Activated T-helper 1 cell treated with anti-CD3 and anti-CD28 coated beads, Interleukin-2, amount 50 U/mL, for 16 hours (primary cell): ENCODE measurements at places on chromosomes 2 and 18.

DNA sequence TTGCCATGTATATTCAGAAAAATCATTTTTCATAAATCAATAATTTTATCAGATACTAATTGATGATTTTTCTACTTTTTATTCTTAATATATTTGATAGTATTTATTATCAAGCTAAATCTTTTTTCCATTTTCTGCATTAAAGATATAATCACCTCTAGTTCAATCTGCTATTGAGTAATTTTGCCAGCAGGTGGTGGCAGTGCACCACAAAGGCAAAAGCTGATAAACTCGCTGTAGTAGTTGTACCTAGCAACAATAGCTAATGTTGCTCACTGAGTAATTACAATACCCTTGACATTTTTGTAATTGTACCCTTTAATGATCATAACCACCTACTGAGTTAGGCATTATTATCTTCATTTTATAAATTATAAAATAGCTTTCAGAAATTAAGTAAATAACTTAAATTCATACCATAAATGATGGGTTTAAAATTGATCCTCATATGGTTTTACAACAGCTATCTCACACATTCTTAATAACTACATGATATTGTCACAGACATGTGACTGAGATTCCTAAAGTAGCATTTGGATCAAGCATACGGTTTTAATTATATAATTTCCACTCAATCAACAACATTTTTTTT is 52.0 kb upstream of the CALCRL start:
- no peak for DNase-seq

DNA sequence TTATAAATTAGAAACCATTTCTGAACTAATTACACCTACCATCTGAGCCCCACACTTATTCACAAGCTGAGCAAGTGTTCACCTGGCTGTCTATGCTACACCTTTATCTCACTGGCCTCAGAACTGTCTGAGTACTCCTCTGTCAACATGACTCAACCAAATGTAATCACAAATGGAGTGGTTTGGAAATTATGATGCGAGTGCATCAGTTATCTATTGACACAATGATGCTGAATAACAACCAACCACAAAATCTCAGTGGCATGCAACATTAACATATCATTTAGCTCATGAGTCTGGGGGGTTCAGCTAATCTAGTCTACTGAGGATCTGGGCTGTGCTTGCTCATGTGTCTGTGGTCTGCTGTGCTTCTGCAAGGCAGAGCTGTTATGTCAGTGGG is 184.2 kb upstream of the NXPH2 start:
- no peak for DNase-seq

DNA sequence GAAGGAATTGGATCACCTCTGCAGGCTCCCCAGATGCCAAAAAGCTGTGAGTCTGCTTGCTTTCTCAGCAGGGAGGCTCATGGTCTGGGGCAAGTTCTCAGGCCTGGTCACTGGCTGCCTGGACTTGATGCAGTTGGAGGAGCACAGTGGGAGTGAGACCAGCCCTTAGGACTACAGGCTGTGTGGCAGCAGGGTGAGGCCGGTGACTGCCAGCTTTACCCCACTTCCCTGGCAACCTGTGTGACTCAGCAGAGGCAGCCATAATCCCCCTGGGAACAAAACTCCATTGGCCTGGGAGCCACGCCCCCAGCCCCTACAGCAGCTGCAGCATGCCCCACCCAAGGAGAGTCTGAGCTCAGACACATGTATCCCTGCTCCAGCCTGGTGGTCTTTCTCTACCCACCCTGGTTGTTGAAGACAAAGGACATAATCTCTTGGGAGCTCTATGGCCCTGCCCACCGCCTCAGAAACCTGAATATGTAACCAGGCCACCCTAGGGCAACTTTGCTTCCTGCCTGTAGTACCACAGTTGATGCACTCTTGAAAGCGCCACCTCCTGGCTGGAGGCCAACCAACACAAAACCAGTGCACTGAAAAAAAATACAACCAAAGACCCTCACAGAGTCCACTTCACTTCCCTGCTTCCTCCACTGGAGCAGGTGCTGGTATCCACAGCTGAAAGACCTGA is 106.8 kb upstream of the SPATS2L start:
- DNase-seq, result no peak

GRCh38 chr2:1593371-1594122 is 150.8 kb downstream of the PXDN start:
- DNase-seq, result no peak

DNA sequence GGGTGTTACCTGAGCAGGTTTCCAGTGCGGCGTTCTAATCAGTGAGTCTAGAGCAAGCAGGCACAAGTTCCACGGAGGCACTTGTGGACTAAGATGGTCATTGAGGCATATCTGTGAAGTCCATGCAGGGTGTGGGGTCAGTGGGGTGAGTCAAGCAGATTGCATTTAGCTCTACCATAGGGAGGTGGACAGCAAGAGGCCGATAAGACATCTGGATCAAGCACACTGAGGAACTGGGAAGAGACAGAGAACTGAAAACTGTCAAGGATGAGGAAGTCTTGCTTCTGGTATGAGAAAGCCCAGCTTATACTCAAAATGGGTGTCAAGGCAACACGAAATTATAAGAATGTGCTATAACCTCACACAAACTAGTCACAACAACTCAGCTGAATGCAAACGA is 61.2 kb upstream of the SLC39A10 start:
- no peak for DNase-seq

- DNase-seq, result no peak
Measured at GRCh38 chr2:191870744-191871143, 23.9 kb upstream of the CAVIN2 start.

- no peak for DNase-seq
Measured at GRCh38 chr2:216571909-216572513, 61.2 kb upstream of the IGFBP2 start.

GRCh38 chr2:176679061-176679669 is 409.9 kb downstream of the MTX2 start:
- DNase-seq, result no peak

DNA sequence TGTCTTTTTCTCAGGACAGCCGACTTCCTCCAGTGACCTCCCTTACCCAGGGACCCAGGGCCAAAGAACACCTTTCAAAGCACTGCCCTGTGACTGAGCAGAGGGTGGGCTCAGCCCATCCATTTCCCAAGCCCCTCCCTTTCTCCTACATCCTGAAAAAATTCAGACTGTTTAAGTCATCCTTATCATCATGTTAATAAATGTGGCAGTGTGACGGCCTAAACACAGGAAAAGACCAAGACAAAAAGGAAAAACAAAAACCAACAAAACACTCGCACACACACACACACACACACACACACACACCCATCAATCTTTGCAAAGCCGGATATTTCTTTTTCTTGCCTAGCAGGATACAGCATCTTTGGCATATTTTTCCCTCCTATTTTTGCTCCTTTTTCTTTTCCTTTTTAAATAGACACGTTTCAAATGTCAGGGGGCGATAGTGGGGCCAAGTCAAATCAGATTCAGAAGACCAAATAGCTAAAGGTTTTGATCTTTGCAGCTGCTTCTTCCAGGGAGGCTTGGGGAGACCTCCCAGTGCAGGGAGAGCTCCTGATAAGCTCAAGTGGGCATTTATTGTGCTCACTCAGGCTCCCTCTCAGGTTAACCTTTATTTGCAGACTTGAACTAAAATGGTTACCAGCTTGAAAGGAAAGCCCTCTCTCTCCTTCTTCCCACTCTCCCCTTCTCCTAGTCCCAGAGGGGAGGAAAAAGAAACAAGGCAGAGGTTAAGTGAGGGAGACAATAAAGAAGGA is 39.5 kb upstream of the NRP2 start:
- no peak for DNase-seq

GRCh38 chr2:148568597-148568996 is 76.0 kb upstream of the EPC2 start:
- no peak for DNase-seq

GRCh38 chr18:55236150-55236931 is 277.1 kb upstream of the CCDC68 start:
- DNase-seq, result no peak

GRCh38 chr2:43080571-43081021 is 145.8 kb downstream of the ZFP36L2 start:
- DNase-seq, result no peak

DNA sequence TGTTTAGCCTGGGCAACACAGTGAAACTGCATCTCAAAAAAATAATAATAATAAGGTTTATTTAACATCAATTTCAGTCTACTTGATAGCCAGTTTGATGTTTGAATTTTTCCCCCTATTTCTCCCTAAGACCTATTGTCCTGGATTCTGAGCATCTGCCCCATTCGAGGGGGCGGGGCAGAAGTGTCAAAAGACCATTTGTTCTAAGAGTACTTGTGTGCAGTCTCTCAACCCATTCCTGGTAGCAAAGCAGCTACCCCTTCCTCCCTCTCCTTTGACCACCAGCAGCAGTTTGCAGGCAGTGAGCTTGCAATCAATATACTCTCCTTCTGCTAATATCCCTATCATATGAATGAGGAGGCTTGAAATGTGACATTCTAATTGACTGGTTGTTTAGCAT is 71.9 kb downstream of the VWC2L start:
- DNase-seq, result no peak

DNA sequence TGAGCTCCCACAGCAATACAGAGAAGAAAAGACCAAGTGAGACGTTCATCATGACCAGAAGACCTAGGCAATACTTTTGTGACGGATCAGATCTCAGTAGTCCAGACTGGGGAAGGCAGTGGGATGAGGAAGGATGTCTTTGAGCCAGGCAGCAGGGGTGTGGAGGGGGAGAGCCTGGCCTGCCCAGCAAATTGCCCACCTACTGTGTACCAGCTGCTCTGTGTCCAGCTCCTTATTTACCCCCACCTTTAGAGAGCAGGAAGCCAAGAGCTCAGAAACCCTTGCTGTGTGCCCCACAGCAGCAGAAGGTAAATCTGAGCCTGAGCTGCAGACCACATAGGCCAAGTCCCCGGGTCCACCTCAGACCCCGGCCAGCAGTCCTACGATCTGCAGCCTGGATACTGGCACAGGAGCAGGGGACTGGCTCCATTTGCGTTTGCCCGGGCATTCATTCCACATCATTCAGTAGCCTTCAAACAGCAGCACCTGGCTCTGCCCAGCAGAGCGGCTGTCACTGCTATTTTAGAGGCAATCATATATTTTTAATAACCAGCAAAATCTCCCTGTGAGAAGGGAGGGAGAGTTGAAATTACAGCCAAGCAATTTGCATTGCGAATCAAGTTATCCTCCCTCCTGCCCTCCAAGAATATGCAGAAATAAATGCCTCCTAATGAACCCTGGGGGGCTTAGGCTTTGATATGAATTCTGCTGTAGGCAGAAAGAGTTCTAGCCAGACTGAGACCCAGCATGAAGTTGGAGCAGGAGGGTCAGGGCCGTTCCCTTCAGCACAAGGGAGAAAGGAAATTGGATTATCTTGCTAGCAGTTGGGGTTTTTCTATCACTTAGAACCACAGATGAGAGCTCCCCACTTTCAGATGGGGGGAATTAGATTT is 110.0 kb upstream of the FZD7 start:
- DNase-seq, result no peak

DNA sequence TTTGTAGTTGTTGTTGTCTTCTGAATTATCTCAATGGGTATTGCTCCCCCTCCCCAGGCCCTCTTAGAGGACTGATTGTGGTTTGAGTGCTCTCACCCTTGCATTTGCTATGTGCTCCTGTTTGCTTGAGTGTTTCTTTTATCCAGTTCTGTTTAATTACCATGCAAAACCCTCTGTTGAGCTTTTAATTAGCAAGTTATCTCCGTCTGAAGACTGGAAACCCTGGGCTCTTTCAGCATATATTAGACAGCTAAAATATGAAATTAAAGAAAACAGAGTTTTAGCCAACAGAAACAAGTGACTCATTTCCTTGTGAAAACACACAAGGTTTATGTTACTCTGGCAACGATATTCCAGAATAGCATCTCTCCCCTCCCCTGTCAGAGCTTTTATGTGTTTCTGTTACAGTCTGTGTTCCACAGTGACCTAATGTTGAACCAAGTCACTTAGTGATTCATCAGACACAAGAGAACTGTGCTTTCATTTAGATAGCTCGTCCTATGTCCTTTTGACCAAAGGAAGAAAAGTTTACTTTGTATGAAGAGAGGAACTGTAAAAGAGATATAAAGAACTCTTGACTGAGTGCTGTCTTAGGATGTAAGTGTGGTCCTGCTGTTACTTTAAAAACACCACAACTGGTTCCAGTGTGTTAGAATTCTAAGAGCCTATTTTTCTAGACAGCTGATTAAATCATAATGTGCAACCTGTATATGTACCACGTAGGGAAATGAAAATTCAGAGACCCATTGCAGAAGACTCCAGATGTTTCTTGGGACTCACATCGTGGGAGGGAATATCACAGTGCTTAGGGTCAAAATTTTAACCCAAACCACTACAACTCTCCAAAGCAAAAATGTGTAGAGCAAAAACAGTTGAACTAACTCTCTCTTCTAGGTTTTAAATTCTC is 172.8 kb upstream of the RBMS1 start:
- no peak for DNase-seq

DNA sequence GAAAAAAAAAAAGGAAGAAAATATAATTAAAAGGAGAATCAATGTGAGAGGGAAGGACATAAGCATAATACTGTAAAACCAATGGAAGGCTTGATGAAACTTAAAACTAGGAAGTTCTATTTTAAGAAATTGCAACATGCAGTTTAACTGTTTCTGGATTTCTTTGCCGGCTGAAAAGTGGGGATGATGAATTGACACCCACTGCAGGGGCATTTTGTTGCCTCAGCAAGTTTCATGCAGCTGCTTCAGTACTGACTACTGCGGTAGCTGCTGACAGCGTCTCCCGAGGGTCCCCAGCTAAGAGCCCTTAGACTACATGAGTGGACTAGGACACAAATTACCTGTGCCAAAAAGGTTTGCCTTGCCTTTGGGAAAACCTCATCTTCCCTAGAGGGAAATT is 69.2 kb downstream of the B3GNT2 start:
- DNase-seq, result no peak

GRCh38 chr2:233462202-233462785 is 104.3 kb downstream of the USP40 start:
- no peak for DNase-seq

DNA sequence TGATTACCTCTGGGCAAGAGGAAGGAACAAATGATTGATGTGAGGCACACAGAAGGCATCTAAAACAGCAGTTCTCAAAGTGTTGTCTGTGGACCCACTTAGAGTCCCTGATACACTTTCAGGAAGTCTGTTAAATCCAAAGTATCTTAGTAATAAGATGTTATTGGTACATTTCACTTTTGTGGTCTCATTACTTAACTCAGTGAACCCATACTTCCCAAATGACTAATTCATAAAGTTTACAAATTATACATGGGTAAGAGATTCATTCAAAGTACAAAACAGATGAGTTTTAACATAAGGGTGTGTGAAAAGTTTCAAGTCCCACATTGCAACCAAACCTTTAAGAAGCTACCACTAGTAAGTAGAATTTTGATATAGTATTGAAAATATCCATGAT is 440.5 kb downstream of the NUP35 start:
- no peak for DNase-seq

- DNase-seq, result no peak
Measured at GRCh38 chr2:124816007-124816406, 790.9 kb downstream of the CNTNAP5 start.

GRCh38 chr18:46720521-46720920 is 36.3 kb downstream of the ST8SIA5 start:
- DNase-seq, result no peak

DNA sequence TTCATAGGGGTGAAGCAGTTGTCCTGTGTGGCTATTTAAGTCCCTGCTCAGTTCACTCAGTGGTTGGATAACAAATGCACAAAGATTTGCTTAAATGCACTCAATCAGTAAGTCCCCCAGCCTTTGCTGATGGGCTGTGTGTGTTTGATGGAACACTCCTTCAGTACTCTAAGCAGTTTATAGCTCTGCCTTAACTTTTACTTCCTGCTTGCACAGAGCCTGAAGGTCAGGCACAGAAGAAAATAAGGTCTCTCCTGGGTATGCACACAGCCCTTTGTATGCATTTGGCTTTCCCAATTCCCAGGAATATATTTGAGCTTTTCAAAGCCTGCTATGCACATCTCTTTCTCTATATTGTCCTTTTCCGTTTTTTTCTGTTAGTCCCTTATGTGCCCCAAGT is 208.7 kb upstream of the STK17B start:
- DNase-seq, result no peak
